ENCODE measurements at places on chromosomes 4 and X.

GRCh38 chrX:124931241-124931640 is 388.4 kb upstream of the TEX13C start:
- no peak for DNase-seq

- no peak for DNase-seq
These were observed 3.8 kb downstream of the HPGDS start for GRCh38 chr4:94338681-94339351.

DNA sequence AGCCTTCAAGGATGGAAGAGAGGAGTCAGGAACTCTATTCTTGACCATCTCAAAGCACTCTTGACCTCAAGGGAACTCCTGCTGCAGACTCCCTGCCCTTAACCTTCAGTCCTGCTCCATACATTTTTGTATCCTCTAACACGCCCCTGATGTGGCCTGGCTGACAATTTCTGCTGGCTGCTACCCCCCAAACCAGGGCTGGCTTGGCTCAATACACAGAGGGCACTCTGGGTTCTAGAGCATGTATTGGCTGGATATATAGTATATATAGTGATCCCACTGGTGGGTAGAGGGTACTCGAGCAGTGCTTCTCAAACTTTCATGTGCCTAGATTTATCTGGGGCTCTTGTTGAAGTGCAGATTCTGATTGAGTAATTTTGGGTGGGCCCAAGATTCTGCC is 101.9 kb downstream of the SMIM20 start:
- no peak for DNase-seq

DNA sequence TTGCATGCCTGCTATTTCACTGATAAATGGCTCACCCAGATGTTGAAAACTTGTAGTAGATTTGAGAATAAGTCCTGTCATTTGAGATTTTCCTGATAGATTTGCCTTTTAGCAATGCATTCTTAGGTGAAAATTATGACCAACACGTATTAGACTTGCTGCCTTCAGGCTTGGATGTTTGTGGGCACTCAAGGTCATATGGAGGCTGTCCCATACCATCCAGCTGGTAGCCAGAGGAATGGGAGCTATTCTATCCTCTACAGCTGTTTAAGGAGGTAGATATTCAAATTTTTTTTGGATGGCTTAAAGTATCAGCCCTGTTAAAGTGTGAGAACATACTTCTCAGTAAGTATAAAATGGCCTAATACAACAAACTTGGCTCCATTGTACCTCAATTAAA is 34.7 kb downstream of the RTL3 start:
- DNase-seq, result no peak

- no peak for DNase-seq
These were observed 83.6 kb downstream of the NBDY start for GRCh38 chrX:56812515-56813105.

DNA sequence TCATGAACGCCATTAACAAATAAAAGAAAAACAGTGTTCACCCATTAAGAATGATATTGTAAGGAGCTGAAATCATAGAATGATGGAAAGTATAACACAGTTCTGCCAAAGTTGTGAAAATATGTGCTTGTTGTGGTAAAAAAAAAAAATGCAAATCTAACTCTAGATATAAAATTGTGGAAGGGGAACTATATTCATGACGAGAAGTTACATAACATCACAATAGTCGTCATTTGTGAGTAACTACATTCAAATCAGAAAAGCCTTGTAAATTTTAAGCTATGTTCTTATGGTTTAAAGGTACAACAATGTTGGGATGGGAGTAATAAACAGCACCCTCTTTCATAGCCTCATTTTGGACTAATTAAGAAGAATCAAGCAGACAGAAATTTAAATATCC is 57.6 kb upstream of the PRDM8 start:
- DNase-seq, result no peak

- no peak for DNase-seq
These were observed 282.0 kb downstream of the ARHGAP24 start for GRCh38 chr4:85756938-85757337.

- no peak for DNase-seq
These were observed 164.1 kb upstream of the PPARGC1A start for GRCh38 chr4:24053934-24054333.

DNA sequence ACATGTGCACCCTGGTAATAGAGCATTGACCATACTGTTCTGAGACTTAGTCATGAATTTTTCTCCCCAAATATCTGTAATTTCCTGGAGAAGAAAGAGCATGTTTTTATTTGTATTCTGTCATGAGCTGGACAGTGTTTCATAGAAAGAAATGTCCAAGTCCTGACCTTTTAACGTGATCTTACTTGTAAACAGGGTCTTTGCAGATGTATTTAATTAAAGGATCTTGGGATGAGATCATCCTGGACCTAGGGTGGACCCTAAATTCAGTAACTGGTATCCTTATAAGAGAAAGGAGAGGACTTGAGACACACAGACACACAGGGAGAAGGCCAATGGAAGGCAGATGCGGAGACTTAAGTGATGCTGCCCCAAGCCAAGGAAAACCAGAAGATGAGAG is 3.6 kb downstream of the ADGRA3 start:
- DNase-seq, result no peak
